ENCODE measurements at places on chromosomes 7 and 10.

DNA sequence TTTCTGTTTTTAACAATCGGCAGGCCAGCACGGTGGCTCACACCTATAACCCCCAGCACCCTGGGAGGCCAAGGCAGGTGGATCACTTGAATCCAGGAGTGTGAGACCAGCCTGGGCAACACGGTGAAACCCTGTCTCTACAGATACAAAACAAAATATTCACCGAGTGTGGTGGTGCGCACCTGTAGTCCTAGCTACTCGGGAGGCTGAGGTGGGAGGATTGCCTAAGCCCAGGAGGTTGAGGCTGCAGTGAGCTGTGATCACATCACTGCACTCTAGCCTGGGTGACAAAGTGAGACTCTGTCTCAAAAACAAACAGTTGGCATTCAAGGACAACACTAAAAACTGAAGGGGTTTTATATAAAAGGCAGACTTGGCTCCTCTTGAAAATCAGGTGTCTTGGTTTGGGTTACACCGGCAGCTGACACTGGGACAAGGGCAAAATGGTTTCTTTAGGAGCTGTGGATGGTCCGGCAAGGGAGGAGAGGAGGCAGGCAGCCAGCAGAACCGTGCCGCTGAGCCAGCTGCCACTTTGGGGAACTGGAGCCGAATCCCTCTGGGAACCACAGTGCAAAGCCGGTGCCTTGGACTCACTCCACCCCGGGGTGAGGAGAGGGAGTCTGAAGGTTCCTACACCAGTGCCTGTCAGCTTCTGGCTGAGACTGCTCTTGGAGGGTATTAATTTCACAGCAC is 52.6 kb downstream of the CHST3 start:
- DNase-seq: no peak

- DNase-seq: no peak
Measured at GRCh38 chr10:22226599-22226998, 8.8 kb upstream of the EBLN1 start.

GRCh38 chr7:19783541-19783940 is 10.1 kb upstream of the TMEM196 start:
- no peak for DNase-seq

- DNase-seq: no peak
Measured at GRCh38 chr10:56586461-56586891, 225.4 kb upstream of the ZWINT start.

DNA sequence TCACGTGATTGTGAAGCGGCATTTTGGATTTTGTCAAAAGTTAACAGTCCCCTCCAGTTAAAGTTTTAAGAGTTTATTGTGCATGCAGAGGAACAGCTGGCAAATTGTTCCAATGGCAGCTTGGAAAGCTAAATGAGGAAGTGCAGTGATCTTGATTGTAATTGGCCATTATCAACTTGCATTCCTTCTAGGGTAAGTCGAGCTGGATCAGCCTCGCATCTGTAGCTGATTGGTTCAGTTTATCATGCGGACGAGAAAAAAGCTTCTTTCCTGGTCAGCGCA is 566 bp downstream of the ZNF789 start:
- no peak for DNase-seq

GRCh38 chr7:28263622-28264271 is 83.2 kb upstream of the JAZF1 start:
- DNase-seq: no peak

DNA sequence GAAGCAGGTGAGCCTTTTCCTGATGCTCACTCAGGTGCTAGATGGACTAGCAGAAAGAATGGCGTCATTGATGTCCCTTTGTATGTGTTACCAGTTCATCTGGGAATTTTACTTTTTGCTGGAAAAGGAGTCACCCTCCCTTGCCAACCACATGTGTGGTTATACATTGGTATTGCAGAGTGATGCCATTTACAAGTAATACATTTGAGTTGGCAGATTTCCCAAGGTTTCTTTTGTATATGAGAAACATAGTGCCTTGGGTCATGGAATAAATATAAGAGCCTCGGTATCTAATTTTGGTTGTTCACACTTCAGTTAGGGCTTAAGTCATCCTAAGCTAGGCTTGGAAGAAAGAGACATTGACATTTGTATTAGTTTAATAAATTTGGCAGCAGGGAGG is 10.4 kb upstream of the ATXN7L1 start:
- no peak for DNase-seq

- DNase-seq: no peak
Measured at GRCh38 chr10:96288151-96288621, 16.0 kb upstream of the DNTT start.

- no peak for DNase-seq
Measured at GRCh38 chr10:33666686-33667480, 332.4 kb upstream of the NRP1 start.

GRCh38 chr10:31774928-31775650 is 153.5 kb downstream of the ARHGAP12 start:
- no peak for DNase-seq

DNA sequence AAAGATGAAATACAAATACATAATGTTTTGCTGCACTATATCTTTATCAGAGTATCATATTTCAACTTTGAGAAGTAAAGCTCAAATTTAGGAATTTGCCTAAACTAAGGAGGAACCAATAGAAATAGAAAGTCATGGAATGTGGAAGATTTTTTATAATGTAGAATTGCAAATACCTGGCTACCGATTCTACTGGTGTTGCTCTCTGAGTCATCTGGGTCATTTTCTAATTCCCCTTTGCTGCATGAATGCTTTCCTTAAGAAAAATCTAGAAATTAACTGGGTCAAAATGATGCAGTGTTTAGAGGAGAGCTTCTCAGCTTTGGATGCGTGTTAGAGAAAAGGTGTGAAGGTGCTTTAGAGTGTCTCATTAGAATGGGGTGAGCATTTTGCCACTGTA is 568.9 kb upstream of the ANKRD30A start:
- DNase-seq: no peak

DNA sequence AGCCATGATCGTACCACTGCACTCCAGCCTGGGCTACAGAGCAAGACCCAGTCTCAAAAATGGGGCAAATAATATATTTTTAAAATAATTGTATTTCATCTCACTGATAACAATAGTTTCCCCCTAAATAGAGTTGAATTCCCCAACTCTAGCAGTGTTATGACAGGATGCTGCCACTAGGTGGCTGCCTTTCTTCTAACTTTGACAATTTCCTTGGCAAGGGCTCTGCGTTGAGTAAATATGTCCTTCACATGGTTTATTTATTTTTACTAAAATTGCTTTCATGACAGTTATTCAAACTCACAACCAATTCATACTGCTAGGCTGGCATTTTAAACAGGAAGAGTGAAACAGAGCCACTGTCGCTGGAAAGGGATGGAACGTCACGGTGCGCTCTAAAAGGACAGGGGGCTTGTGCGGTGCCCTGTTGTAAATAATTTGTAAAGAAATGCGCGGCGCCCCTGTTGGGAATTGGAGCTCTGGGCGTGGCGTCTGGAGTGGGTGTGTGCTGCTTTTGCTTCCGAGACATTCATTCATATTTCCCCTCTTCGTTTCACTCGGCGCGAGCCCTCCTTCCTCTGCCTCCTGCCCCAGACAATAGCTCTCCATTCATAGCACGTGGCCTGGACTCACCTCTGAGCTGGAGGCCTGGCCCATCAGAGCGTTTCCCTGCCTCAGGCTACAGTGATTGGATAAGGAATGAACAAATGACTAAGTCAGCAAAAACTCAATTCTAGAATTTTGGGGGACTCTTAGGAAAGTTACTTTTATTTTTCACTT is 20.5 kb upstream of the PITRM1 start:
- DNase-seq: no peak

- no peak for DNase-seq
Measured at GRCh38 chr7:35802102-35802466, 1.2 kb downstream of the SEPTIN7 start.

GRCh38 chr7:45203936-45204445 is 46.4 kb downstream of the RAMP3 start:
- DNase-seq: no peak

DNA sequence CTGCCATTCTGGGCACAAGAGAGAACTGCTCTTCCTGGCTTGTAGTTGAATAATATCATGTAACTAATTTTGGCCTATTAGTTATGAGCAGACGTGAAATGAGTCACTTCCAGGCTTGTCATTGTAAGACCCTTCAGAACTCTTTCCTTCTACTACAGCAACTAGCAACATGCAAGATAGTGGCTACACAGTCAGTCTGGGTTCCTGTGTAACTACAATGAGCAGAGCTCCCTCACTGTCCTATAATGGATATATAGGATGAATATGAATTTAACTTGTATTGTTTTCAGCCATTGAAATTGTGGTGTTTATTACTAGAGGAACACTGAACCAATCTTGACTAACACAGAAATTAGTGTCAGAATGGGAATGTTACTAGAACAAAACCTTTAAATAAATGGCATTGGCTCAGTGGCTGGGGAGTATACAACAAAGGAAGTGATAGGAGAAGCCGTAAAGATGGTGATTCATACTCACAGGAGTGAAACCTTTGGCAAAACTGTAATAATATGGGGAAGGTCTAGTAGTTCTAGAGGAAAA is 2.9 kb upstream of the MTPN start:
- DNase-seq: no peak

- DNase-seq: no peak
Measured at GRCh38 chr7:24572393-24572996, 757 bp upstream of the PALS2 start.

- DNase-seq: no peak
Measured at GRCh38 chr10:33955676-33956075, 621.2 kb upstream of the NRP1 start.

DNA sequence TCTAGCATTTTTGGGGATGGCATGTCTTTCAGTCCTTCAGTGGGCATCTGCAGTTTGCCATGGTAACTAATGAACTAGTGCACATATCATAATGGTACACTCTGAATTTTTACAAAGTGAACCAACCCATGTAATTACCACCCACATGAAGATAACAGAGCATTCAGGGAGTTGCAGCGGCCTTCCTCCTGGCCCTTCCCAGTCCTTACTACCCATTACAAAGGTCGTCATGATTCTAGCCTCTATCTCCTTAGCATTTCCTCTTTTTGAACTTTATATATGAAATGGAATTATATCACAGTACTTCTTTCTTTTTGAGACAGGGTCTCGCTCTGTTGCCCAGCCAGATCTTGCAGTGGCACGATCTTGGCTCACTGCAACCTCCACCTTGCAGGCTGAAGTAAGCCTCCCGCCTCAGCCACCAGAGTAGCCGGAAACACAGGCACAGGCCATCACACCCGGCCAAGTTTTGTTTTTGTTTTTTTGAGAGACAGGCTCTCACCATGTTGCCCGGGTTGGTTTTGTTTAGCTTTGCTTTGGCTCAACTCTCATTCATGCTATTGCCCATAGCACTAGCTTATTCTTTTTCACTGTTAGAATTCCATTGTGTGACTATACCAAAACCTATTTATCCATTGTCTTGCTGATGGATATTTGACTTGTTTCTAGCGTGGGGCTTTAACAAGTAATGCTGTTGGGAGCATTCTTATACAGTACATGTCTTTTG is 79.2 kb downstream of the APBB1IP start:
- no peak for DNase-seq

- no peak for DNase-seq
Measured at GRCh38 chr7:157493776-157494175, 157.0 kb downstream of the DNAJB6 start.

DNA sequence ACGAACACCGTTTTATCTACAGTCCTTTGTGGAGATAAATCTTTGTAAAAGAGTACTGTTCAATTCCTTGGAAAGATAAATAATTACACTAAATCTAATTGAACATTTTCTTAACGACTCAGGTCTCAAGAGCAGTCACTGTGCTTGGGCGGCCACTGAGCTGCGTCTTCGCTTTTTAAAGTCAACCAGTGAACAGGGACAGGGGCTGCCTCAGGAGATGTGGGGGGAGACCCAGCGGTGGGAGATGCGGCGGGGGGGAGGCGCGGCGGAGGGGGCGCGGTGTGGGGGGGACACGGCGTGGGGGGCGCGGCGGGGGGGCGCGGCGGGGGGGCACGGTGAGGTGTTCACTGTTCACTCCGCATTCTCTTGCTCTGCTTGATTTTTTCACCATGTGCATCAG is 39.8 kb downstream of the CAMK2B start:
- no peak for DNase-seq

DNA sequence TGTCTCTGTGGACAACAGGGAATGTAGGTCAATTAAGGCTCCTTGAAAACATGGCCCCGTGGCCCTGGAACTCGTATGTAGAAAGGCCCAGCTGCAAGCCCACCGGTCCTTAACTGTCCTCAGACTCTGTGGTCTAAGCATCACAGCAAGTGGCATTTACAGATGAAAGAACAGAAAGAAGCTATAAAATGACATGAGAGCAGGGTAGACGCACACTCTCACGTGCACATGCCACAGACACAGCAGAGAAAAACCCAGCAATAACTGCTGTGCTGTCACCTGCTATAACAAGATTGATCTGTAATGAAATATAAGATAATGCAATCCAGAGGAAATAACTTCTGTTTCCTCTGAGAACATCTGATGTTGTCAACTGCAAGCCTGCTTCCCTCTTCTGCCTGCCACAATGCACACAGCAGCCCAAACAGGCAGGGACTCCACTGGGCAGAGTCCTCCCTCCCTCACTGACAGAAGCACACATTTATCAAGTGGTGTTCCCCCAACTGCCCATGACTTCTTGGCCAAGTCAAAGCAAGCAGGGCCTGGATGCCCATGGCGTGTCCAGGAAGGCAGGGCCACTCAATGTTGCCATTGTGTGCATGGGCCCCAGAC is 63.9 kb downstream of the GFRA1 start:
- DNase-seq: no peak

GRCh38 chr10:47291682-47292081 is 8.3 kb upstream of the GDF10 start:
- no peak for DNase-seq

DNA sequence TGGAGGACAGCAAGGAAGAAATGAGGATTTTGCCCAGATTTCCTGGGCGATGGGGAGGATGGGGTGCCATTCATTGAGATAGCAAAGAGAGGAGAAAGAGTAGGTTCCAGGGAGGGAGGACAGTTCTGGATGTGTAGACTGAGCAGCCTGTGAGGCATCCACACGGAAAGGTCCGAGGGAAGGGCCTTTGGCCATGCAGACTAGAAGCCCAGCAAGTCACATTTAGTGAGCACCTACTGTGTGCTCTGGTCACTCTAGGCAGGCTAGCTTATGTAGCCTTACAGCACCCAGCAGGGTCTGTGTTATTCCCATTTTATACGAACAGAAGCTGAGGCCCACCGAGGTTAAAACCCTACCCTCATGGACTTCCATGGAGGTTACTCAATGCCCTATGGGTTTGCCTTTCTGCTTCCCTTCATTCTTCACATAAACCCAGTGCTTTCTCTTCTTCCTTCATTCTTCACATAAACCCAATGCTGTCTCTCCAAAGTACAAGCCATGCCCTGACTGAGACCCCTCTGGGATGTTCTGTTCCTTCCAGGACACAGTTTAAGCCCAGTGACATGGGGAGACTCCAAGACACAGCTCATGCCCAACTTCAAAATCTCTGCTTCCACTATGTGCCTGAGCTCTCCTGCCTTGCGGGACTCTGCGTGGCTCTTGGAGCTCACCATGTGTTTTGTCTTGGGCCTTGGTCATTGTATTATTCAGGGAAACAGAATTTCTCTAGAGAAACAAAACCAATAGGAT is 13.7 kb downstream of the IL2RA start:
- no peak for DNase-seq

- no peak for DNase-seq
Measured at GRCh38 chr7:136877509-136877908, 9.1 kb downstream of the CHRM2 start.
